SK-N-MC (cell line): ENCODE measurements at places on chromosomes 11 and 22.

DNA sequence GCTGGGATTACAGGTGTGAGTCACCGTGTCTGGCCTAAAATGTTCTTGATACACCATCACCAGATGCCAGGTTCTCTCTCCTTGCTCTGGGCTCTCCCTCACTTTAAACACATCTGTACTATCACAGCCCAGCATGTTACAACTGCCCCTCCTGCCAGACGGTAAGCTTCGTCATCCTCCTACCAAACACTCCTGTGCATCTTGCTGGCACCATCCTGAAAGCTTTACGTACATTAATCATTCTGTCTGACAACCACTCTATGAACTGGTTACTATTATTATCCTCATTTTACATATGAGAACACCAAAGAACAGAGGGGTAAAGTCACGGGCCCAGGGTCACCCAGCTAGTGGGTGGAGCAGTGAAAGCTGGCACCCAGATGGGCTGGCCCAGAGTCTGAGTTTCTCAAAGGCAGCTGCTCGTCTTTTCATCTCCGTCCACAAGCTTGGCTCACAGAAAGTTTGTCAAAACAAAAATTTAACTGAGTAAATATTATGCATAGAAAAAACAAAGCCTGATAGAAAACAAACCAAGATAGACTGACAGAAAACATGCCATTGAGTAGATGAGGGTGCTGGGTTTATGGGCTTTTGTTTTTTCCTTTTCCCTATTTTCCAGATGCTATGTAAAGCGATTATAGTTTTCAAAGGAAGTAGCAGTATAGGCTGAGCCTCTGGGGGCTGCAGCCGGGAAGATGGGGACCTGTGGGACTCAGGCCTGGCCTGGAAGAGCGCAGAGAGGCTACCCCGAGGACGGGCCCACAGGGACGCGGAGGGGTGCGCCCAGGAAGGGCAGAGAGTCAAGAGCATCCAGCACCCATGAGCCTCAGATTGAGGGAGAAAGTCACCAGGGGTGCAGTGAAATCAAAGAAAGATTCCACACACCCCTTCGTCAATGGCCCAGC lies 9.5 kb downstream of the PLA2G6 start:
- no peak for DNase-seq

- DNase-seq: no peak
Measured at GRCh38 chr11:128757235-128757711, 63.4 kb downstream of the FLI1 start.

- DNase-seq: no peak
Measured at GRCh38 chr11:73380897-73381410, 4.8 kb downstream of the RELT start.

- no peak for DNase-seq
Measured at GRCh38 chr11:19895776-19896175, 183.1 kb downstream of the NAV2 start.

- DNase-seq: no peak
Measured at GRCh38 chr22:23236026-23236425, 55.7 kb downstream of the BCR start.

- DNase-seq: no peak
Measured at GRCh38 chr11:30936491-30936890, 350.3 kb upstream of the MPPED2 start.

DNA sequence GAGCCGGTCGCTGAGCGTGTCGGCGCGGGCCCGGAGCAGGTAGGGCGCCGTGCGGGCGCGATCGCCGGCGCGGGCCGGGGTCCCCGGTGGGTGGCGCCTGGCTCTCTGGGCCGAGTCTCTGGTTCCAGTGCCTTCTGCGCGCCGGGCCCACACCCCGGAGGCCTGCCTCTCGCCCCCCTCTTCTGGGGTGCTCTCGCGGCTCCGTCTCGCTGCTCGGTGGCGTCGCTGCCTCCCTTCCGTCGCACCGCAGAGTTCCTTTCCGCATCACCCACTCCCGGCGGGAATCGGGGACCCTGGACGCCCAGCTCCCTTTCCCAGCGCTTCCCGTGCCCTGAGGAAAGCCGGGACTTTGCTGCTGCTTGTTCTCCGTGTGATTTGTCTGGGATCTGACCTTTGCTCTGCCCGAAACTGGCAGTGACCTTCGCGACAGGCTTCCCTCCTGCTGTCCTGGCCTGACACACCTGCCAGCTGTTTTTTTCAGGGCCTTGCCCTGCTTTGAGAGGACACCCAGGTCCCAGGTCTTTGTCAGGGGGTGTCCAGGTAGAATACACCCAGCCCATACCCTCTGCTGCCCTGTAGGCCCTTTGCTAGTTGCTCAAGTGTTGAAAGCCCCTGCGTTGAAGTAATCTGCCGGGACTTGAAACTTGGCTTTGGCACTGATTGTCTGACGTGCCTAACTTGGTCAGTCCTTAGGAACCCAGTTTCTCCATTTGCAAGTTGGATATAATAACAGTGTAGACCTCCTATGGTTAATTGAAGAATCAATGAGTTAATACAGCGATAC lies 711 bp downstream of the FDX1 start:
- no peak for DNase-seq

DNA sequence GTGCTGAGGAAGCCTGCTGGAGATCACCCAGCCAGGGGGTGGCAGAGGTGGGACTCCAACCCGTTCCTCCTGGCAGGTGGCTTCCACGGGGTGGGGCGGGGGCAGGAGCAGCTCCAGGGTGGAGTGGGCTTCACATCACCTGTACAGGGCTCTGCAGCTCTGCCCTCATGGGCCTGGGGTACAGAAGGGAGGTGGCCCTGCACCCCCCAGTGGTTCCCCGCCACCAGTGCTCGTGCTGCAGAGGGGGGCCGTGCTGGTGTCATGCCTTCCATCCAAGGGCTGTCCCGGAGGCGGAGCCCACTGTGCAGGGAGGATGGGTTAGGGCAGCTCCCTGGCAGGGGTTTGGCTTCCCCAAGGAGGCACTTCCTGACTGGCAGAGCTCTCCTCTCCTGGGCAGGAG lies 76.4 kb upstream of the SHISAL1 start:
- no peak for DNase-seq

DNA sequence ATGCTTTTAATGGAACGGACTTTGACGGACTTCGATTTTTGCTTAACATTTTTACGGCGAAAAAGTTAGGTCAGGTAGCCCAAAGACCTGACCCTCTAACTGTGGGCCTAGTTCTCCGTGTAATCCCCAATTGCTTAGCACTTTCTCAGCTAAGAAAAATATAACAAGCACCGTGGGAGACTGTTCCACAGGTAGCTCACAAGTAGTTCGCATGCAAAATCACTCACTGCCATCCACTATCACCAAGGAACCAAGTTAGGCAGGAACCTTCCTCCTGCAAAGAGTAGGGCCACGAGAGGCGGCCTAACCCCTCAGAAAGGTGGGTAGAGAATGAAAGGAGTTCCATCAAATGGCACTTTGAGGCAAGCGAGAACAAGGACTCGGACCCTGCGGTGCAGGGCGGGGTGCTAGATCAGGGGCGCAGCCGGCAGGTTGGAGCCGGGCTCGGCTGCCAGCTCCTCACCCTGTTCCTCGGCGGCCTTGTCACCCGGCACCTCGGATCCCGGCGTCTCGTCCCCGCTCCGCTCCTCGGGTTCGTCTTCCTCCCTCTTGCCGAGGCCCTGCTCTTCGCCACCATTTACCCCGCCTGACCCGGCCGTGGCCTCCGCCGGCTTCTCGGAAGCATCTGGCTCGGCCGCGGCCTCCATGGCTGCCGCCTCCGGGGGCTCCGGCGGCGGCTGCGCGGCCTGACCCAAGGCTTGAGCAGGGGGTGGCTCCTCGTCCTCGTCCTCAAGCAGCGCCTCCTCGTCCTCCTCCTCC lies 922 bp downstream of the HNRNPUL2 start:
- no peak for DNase-seq

GRCh38 chr11:134533511-134533910 lies 121.5 kb upstream of the B3GAT1 start:
- no peak for DNase-seq

DNA sequence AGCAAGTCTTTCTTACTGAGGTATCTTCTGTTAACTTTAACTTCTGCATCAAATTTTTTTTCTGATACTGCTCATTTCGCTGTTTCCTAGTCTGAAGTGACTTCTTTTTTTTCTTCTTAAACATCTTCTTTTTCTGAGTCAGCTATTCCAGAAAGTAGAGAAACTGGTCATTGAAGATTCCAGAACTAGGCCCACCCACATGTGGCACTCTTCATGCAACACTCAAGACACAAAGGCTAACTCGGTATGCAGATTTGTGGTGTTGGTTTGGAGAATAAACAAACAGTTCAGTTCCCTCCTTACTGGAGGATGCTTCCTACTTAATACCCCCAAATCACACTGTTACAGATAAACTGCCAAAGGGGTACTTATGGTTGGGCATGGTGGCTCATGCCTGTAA lies 25.2 kb upstream of the MTCH2 start:
- no peak for DNase-seq

GRCh38 chr22:29121124-29121523 lies 48.3 kb downstream of the KREMEN1 start:
- DNase-seq: no peak

DNA sequence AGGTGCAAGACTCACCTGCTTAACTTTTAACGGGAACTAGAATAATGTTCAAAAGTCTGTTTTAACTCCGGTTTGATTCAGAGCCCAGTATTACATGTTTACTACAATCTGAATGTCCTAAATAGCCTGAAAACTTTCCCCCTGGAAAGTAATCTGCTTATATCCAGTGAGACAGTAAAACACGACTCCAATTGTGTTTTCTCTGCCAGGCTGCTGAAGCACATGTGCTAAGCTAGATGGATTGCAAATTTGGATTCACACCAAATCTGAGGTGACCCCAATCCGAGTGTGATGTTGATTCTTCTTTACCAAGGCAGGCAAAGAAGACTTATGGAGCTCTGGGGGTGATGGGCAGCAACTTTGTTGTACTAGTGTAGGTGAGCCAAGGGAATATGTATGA lies 158.7 kb upstream of the PDGFD start:
- no peak for DNase-seq
